Progenitor cell of endocrine pancreas (in vitro differentiated cells): ENCODE measurements at places on chromosomes 16 and 17. TPM values are rescaled to one million over a fixed set of nuclear protein-coding genes. Genes with fewer than 3 reads are reported as not detected.

The WNT3 gene
- 7.2 and 8.1 TPM in 2 replicates for total RNA-seq

- DNase-seq, result no peak
These were observed 21.2 kb downstream of the SAP30BP start for GRCh38 chr17:75688209-75688825.

DNA sequence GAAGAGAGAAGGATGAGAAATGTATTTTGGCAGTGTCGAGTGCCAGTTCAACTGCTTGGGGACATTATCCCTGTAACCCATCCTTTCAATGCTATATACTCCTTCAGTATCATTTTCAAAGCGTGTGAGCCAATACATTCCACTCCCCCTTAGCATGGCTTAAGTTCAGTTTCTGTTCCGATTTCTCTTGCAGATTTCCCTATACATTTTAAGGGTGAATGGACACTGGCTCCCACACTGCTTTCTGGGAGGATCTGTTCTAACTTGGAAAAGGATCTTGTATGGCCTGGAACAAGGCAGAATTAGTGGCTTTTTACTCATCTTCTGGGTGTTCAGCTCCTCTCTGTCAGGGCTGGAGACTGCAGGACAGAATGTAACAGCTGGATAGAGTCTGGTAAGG lies 333.8 kb downstream of the HAPSTR1 start:
- no peak for DNase-seq

DNA sequence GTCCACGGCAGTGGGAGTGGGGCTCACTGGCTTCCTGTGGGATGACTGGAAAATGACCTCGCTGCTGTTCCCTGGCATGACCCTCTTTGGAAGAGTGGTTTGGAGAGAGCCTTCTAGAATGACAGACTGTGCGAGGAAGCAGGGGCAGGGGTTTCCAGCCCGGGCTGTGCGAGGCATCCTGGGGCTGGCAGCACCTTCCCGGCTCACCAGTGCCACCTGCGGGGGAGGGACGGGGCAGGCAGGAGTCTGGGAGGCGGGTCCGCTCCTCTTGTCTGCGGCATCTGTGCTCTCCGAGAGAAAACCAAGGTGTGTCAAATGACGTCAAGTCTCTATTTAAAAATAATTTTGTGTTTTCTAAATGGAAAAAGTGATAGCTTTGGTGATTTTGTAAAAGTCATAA lies 7.8 kb upstream of the RNF213 start:
- peak; percentile 34 for DNase-seq

DNA sequence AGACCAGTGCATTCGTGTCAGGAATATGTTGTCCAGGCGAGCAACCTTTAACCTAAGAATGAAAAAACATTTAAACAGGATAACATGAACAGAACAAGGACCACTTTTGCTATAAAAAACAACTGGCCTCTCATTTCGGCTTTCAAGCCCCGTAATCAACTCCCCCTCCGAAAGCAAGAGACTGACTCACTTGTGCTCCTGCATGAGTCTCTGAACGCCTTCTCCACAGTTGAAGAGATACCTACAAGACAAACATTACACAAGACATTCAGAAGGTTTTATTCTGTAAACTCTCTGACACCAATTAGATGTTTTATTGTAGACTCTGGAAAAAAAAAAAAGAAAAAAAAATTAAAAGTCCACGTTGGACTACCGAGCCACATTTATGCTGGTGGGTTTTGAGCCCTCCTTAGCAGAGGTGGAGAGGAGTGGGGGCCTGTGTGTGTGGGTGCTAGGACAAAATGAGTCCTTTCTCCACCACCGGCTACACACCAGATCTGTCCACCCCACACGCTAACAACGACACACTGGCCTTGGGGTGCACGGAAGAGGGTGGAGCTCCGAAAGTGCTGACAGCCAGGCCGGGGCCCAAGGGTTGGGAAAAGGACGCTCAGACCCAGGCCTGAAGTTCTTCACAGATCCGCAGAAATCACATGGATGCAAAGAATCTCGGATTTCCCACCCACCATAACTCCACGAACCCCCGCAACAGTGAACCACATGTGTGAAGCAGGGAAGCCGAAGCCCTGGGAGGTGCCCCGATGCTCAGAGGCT lies 759 bp downstream of the ELAC2 start:
- DNase-seq, result no peak

DNA sequence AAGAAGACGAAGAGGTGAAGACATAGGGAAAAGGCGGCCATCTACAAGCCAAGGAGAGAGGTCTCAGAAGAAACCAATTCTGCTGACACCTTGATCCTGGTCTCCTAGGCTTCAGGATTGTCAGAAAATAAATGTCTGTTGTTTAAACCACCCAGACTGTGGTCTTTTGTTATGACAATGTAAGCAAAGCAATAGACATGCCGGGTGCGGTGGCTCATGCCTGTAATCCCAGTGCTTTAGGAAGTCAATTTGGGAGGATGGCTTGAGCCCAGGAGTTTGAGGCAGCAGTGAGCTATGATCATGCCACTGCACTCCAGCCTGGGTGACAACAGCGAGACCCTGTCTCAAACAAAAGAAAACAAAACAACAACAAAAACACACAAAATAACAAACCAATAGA lies 64.4 kb downstream of the HAPSTR1 start:
- DNase-seq, result no peak

DNA sequence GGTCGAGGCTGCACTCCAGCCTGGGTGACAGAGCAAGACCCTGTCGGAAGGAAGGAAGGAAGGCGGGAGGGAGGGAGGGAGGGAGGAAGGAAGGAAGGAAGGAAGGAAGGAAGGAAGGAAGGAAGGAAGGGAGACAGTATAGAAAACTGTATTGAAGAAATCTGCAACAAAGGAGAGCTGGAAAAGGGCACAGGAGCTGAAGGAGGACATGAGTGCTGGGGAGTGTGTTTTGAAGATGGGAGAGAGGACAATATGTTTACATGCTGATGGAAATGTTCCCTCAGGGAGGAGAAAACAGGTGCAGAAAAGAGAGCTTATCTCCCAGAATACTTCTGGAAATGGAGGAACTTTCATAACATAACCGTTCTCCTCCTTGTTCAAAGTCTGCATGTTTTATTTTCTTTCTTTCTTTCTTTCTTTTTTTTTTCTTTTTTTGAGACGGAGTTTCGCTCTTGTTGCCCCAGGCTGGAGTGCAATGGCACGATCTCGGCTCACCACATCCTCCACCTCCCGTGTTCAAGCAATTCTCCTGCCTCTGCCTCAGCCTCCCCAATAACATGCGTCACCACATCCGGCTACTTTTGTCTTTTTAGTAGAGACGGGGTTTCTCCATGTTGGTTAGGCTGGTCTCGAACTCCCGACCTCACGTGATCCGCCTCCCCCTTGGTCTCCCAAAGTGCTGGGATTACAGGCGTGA lies 2.7 kb upstream of the HAP1 start:
- no peak for DNase-seq

DNA sequence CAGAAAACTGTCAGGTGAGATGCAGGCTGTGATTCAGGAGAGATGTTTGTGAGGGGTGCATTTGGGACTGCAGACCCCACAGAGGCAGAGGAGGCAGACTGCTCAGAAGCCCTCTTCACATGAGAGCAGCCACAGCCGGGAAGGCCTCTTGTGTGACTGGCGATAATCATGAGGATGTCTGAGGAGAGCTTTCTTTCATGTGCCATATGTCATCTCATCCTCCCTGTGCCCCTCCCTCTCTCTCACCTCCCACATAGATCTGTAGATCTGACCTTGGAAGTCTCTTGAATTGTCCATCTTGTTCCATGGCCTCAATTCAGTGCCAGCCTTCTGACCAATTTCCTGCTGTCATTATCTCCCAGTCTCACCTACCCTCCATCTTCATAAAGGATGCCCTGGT lies 50.5 kb downstream of the EPN2 start:
- no peak for DNase-seq

DNA sequence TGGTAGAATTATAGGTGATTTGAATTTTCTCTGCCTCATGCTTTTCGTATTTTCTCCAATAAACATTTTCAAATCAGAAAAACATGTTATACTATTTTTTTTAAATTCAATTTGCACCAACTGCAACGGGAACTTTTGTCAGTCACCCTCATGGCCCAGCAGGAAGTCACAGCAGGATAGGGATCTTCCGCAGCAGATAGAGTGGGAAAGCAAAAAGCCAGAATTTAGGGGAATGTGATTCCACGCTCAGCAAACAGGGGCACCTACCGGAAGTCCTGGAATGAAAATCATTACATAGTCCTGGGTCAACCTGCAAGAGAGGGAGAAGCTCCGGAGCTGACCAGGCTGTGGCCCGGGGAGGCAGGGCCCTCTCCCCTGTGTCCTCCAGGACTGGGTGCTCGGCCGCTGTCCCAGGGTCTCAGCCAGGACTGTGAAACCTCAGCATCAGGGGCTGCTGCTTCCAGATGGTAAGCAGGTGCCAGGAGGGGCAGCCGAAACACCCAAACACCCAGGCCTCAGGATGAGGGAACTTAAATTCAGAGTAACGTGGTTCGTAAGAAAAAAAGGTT lies 3.9 kb downstream of the SLC47A2 start:
- DNase-seq, result no peak
